ENCODE measurements at places on chromosomes 16 and 17.

GRCh38 chr16:79598348-79599181 is 2.0 kb downstream of the MAF start:
- DNase-seq, result no peak

- DNase-seq, result no peak
Observed at GRCh38 chr17:31564291-31564690, 172.8 kb downstream of the RAB11FIP4 start.

DNA sequence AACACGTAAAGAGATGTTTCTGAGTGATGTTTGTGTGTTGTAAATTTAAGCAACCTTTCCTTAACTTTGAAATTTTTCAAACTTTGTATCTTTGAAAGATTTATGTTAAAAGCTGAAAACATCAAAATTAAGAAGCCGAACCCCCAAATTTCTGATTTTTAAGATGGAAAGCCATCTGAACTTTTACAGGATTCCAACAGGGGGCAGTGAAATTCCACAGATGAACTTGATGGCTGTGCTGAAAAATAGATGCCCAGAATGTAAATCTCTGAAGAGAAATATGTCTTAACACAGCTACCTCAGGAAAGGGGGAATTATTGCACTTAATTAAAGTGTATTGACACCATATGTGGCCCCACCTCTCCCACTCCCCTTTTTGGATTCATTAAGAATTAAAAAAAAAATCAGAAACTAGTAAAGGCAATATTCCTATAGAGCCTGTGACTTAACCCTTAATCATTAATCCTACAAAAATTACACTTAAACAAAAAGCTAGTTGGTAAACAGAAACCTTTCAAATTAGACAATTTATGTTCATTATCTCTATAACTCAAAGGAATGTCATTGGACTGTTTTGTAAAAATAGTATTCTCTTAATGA is 597.9 kb downstream of the KCNJ2 start:
- DNase-seq, result no peak

GRCh38 chr16:6375465-6376075 is 957.1 kb upstream of the RBFOX1 start:
- DNase-seq, result no peak

- DNase-seq, result no peak
Observed at GRCh38 chr16:56606476-56607108, 1.8 kb upstream of the MT2A start.

GRCh38 chr17:80773243-80773991 is 218.2 kb upstream of the CHMP6 start:
- DNase-seq, result no peak

- DNase-seq, result peak; percentile 48
Observed at GRCh38 chr17:43360376-43360738, 38.4 kb upstream of the ARL4D start.

- DNase-seq, result no peak
Observed at GRCh38 chr16:77548766-77549165, 113.9 kb upstream of the ADAMTS18 start.

DNA sequence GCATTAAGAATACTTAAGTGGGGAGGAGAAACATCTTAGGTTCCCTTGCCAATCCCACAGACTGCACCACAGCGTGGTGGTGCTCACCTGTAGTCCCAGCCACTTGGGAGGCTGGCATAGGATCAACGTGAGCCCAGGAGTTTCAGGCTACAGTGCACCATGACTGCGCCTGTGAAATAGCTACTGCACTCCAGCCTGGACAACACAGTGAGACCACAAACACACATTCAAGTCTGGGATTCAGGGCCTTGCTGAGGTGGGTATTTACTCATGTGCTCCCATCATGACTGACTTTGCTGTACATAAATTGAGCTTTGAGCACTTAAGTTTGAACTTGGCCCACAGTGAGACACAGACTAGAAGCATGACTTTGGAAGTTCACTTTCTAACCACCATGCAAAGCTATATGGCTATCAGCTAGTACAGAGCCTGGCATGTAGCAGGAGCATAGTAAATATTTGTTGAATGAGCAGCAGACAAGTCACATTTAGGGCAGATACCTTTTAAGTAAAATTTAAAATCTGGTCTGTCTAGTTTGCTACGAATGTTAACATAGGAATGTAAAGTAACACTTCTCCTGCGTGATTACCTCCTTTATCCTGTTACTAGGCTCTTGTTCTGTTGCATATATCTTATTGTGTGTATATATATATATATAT is 33.5 kb downstream of the CEP95 start:
- DNase-seq, result no peak

DNA sequence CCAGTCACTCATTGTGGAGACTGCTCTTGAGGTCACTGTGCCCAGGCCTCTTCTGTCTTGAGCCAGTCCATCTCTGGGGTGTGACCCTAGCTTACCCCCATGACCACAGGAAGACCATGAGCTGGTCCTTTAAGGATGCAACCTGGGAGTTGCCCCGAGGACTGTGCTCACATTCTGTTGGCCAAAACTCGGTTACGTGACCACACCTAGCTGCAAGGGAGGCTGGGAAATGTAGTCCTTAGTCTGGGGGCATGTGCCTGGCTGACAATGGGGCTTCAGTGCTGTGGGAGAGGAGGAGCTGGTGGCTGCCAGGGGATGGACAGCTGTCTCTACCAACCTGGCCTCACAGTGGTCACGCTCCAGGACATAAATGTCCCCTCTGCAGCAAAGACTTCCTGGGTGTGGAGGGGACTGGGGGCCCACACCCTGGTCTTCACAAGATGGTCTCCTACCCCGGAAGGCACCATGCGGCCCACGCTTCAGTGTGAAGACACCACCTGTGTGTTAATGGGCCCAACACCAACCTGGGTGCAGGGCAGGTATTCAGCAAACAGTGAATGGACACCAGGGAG is 55.4 kb downstream of the JPH3 start:
- DNase-seq, result no peak

GRCh38 chr17:73547790-73548189 is 96.5 kb downstream of the SDK2 start:
- DNase-seq, result no peak

GRCh38 chr17:40460604-40460967 is 17.3 kb downstream of the IGFBP4 start:
- no peak for DNase-seq

DNA sequence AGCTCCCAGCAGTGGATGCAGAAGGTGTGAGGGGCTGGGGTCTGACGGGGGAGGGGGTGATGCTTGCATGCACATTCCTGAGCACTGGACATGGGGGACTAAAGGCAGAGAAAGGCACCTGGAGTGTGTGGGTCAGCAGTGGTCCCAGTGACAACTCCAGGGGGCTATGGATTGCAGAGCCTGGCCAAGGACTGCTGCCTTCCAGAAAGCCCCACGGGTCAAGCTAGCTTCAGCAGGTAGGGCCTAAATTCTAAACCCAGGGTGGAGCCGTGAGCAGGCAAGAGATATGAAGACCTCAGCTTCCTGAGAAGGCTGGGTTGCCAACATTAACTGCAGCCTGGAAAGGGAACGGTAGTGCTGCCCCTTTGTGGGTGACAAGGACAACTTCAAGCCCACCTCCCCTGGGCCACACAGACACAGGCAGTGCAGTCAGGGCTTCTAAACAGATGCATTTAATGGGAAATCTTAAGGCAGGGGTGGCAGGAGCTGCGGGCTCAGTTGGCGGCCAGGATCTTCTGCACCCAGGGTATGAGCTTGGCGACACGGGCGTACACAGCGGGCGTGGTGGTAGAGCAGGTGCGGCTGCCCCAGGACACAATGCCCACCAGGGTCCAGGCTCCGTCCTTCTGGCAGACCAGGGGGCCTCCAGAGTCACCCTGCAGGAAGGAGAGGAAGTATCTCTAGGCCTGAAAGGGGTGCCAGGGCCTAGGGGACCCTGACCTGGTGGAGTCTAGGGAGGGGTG is 3.1 kb downstream of the CTRB2 start:
- no peak for DNase-seq

- DNase-seq, result no peak
Observed at GRCh38 chr16:84643180-84643583, 5.1 kb upstream of the KLHL36 start.

DNA sequence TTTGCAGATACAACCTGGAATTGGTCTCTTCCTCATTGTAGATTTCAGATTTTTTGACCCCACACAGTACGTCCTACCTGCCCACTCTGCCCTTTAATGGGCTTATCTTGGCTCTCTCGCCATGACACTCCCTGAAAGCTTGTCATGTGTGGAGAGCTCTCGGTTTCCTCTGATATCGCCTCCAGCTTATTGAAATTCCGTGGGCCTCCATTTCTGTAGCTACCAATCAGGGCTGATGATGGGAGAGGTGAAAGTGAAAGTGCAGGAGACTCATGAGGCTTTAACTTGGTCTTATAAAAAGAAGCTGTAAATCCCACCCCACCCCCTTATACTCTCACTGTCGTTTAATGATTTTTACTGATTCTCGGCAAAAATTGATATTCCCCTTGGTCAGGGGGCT is 17.7 kb downstream of the HOXB1 start:
- no peak for DNase-seq

- no peak for DNase-seq
Observed at GRCh38 chr17:67276075-67276474, 31.1 kb upstream of the HELZ start.

GRCh38 chr17:70119983-70120382 is 45.0 kb downstream of the KCNJ16 start:
- no peak for DNase-seq

DNA sequence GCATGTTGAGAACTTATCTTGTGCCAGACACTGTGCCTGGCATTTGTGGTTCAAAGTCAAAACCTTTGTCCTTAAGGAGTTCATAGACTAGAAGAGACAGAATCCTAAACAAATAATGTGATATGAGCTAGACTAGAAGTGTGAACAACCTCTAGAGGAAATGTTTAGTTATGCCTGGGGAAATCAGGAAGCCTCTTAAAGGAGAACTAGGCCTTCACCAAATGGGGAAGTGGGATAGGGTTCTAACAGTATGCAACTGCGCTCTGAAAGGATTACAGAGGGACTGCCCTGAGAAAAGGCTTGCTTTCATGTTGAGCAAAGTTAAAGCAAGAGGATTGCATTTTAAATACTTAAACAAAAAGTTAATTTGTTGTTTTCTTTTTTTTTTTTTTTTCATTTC is 4.9 kb downstream of the RUNDC1 start:
- DNase-seq, result no peak

DNA sequence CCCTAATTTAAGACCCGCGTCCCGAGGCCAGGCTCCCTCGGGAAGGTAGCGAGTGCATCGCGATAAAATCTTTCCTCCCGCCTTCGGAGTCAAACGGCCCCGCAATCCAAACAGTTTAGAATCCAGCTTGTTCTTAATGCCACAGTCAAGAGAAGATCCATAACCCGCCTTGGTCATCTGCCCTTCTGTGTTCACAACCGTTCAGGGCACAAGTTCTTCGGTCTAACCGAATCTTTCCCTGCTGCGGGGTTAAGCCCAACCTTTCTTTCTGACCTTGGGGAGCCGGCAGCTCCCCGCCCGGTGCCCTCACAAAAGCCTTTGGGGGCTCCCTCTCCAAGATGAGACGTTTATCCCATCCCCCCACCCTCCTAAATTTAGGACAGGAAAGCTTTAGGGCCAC is 30.3 kb downstream of the CPSF4L start:
- no peak for DNase-seq
